ENCODE measurements at places on chromosomes 3 and 15. TPM values are rescaled to one million over a fixed set of nuclear protein-coding genes. Genes with fewer than 3 reads are reported as not detected.

Gene TMC3
- total RNA-seq = 0.23 TPM

Gene INTS14
- 28.6 TPM for total RNA-seq

Gene ADCY5
- total RNA-seq = 58.6 TPM

Gene IGF2BP2
- total RNA-seq = 19.6 TPM

Gene MESP2
- total RNA-seq = 0.92 TPM
